ENCODE measurements at places on chromosomes 6 and 20.
A peak's percentile ranks its signal among the peaks of the same experiment; 100 is the strongest.

DNA sequence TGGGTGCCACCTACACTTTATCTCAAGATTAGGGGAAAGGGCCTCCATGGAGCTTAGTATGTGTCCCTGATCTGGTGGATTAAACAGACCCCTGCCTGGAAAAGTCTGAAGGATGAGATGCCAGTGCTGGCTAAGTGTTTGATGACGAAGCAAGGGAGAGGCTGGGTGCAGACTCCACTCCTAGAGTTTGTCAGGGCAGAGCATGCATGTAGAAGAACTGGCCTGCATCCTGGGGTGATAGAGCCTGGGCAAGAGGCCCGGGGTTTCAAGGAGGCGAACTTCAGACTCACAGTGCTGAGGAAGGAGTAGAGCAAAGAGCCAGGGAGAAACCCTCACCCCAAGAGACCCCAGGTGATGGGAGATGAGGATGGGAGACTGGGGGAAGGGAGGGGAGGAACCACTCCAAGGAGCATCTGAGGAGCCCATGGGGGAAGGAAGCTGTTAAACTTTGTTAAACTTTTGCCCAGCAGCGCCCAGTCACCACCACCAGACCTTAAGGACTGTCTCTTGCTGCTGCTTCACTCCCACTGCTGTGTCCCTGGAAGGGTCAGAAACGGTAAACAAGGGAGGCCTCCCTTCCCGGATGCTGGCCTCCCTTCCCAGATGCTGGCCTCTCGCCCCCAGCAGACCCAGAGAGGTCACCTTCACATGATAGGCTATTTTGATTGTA, 61.6 kb downstream of the RPRD1B start:
- no peak for DNase-seq

DNA sequence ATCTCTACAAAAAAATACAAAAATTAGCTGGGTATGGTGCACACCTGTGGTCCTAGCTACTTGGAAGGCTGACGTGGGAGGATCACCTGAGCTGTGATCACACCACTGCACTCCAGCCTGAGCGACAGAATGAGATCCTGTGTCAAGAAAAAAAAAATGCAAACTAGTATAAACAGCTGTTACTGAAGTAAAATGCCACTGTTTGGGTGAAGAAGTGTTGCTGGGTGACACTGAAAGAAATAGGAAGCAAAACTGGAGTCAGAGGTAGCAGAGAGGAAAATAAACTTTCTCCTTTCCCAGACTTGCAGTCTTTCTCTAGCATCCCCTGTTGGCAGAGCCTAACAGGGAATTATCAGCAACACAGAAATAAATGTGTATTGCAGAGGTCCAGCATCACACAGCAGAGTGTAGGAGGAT, 241.2 kb upstream of the PREP start:
- no peak for DNase-seq

- no peak for DNase-seq
Measured at GRCh38 chr6:16747232-16748024, 13.8 kb downstream of the ATXN1 start.

- no peak for DNase-seq
Measured at GRCh38 chr6:34969662-34970265, 80.7 kb downstream of the ANKS1A start.

GRCh38 chr6:18467741-18468502, 80.8 kb downstream of the RNF144B start:
- DNase-seq: no peak

GRCh38 chr6:89021629-89022028, 58.2 kb upstream of the RNGTT start:
- DNase-seq: no peak

DNA sequence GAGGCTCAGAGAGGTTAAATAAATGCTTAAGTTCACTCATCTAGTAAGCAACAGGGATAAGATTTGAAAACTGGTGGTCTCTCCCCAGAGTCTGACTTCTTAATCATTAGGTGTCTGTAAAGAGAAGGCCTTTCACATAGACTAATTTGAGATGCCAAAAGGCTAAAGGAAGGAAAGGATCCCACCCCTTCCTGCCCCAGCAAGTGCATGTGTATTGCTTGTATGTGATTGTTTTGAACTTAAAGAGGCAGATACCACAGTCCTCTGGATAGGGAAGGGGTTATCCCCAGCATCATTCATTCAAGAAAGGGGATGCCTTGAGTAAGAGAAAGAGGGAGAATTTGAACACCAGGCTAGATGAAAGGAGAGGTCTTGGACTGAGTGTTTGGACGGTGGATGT, 192.0 kb downstream of the OGFRL1 start:
- no peak for DNase-seq

- DNase-seq: no peak
Measured at GRCh38 chr6:13012296-13012695, 295.7 kb downstream of the PHACTR1 start.

GRCh38 chr6:37928217-37928616, 108.7 kb downstream of the ZFAND3 start:
- no peak for DNase-seq

DNA sequence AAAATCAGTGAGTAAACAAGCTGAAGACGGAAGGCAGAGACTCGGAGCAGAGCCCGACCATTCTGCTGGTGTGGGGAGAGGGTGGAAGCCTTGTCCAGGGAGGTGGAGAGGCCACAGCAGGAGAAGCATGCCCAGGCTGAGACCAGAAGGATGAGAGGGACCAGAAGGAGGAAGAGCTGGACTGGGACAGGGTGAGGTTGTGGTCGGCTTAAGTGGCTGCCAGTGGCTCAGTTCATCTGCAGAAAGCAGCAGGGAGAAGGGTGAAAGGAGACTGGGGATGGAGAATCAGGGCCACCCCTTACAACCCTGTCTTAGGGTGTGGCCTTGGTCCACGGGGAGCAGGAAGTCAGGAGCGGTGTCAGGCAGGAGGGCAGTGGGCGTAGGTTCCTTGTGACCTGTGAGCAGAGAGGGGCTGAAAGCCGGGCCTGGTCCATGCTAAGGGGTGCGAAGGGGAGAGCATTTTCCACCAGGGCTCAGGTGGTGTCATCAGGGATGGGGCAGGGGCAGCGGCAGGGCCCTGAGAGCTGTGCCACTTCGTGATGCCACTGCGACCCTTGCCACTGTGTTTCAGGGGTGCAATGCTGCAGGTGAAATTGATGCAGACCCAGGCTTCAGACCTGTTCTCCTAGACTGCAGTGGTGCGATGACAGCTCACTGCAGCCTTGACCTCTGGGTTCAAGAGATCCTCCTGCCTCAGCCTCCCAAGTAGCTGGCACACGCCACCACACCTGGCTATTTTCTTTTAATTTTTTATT, 81.1 kb downstream of the TTLL2 start:
- DNase-seq: no peak

DNA sequence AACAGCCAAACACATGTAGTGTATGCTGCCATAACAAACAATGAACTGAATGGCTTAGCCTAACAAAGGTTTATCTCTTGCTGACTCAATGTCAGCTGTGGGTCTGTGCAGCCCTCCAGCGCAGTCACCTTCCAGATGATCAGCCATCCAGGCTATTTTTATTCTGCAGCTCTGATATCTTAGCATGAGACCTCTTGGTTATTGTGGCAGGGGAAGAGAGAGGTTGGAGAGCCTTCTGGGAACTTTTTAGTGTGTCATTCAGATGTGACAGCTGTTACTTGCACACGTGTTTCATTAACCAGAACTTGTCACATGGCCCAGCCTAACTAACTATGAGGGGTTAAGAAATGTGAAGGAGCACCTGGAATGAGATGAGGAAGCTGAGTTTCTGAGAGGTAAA, 202.5 kb downstream of the DHX35 start:
- no peak for DNase-seq

GRCh38 chr6:30465595-30466306, 23.6 kb upstream of the HLA-E start:
- no peak for DNase-seq

DNA sequence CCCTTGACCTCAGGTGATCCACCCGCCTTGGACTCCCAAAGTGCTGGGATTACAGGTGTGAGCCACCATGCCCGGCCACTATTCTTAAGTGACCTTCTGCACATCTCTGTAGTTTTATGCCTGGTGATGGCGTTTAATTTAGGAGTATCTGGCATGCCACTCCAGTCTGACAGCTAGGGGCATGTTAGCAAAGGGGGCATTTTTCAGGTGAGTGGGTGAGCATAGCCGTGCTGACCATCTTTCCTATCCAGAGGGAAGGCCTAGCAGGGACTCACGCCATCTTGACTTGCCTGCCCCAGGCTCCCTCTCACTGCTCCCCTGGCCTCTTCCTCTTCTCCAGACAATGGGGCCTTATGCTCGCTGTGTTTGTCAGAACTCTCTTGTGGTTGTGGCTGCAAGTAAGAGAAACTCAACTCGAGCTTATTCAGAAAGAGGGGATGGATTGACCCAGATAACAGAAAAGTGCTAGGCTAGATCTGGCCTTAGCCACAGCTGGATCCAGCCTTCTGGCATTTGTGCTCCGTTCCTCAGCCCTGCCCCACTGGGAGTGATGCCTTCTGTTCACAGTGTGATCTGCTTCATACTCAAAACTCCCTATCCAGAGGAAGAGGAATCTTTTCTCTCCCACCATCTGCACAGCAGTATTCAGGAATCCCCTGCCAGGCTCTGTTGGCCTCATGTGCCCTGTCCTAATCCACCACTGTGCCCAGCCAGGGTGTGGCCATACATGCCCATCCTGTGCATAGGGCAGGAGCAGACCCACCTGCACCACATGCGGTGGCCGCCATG, 174.5 kb upstream of the AKAP12 start:
- no peak for DNase-seq

- DNase-seq: no peak
Measured at GRCh38 chr6:73690056-73690455, 5.9 kb upstream of the CD109 start.

DNA sequence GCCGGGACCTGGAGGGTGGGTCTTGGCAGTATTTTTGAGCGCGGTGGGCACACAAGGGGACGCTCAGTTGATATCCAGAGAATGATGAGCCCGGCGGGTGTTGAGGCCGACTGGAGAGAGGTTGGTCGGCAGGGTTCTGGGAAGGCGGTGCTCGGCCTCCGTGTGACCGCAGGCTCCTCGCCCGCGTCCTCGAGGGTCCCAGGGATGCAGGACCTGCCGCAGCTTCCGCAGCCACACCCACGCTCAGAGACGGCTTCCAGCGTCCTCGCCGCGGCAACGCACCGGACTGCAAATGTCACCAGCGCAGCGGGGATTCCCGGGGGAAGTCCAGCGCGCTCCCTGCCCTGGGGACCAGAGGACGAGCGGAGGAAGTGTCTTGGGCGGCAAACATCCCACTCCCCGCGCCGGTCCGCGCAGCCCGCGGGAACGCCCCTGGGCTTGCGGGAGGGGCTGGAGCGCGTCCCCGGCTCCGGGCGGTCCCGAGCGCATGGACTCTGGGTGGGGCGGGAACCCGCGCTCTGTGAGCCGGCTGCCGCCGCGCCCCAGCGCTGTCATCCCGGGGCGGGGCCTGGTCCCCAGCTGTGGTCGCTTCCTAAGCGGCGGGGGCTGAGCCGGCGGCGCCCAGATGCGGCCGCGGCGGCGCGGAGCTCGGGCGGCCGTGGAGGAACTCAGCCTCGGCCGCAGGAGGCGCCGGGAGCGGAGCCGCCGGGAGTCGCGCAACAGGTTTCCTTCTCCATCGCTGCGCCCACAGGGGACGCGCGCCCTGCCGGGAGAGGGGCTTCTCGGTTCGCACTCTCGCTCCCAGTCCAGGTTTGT, at the start of gene STX11:
Gene STX11, plus strand, starts transcription at position 624 of the 816 bp plus-strand sequence. CDS start 36,111 bp downstream, outside the sequence.
- DNase-seq: peak; percentile 62

DNA sequence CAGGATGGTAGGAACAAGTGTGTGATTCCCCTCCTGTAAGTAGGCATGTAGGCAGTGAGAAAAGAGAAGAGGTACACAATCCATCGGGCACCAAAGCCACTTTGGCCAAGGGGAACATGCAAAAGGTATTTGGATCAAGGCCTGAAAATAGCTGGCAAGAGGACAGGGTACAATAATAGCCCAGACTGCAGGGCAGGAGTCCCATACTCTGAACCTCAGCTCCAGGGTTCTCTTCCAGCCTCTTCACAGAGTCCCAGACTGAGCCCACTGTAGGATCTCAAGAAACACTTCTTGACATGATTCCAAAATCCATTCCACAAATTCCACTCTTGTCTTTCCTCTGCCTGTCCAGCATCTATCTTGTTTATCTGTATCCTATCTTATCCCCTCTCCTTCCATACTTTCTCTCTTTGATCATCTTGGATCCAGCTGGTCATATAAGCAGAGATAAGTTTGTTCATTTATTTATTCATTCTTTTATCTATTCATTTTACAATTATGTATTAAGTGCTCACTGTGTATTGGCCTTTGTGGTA, 19.7 kb downstream of the ACSS2 start:
- no peak for DNase-seq

- DNase-seq: no peak
Measured at GRCh38 chr6:15956205-15957106, 172.4 kb upstream of the MYLIP start.

GRCh38 chr6:20200761-20201630, 11.3 kb downstream of the MBOAT1 start:
- DNase-seq: no peak
